ENCODE measurements at places on chromosomes 2 and 18.

GRCh38 chr2:235212501-235213158 lies 260.8 kb downstream of the SH3BP4 start:
- DNase-seq, result no peak

- no peak for DNase-seq
Observed at GRCh38 chr2:218992703-218993344, 398 bp downstream of the CRYBA2 start.

GRCh38 chr2:50346629-50347357 lies 685.1 kb downstream of the NRXN1 start:
- no peak for DNase-seq

GRCh38 chr18:13890761-13891361 lies 24.5 kb downstream of the MC2R start:
- no peak for DNase-seq

DNA sequence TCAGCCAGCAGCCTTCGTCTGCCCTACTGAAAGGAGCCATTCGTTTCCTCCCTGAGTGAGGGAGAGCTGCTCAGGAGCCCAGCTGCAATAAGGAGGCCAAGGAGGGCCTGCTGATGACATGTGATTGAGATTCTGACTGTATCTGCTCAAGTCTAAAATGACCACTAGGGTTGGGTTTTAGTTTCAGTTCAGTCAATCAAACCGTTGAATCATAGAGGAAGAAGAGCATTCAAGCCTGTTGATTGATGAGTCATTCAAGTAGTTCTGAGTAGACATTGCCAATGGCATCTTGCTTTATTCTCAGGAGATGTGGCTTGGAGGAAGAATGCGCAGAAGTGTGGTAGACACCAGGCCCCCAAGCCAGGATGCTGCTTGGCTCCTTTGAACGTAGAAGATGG lies 19.9 kb upstream of the BCL2L11 start:
- no peak for DNase-seq

DNA sequence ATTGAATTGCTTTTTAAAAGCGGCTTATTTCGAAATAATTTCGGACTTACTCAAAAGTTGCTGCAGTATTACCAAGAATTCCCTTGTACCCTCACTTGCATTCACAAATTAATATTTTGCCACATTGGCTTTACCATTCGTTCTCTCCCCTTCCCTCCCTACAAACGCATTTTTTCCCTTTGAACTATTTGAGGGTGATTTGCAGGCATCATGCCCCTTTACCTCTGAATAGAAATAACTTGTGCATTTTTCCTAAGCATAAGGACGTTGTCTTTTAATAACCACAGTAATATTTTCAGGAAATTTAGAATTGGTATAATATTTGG lies 608 bp downstream of the CCDC138 start:
- DNase-seq, result no peak

- no peak for DNase-seq
Observed at GRCh38 chr2:215636816-215637215, 200.9 kb upstream of the FN1 start.
